Chondrocyte (in vitro differentiated cells): ENCODE measurements at places on chromosomes 6 and 20. TPM values are rescaled to one million over a fixed set of nuclear protein-coding genes. Genes with fewer than 3 reads are reported as not detected.

DNA sequence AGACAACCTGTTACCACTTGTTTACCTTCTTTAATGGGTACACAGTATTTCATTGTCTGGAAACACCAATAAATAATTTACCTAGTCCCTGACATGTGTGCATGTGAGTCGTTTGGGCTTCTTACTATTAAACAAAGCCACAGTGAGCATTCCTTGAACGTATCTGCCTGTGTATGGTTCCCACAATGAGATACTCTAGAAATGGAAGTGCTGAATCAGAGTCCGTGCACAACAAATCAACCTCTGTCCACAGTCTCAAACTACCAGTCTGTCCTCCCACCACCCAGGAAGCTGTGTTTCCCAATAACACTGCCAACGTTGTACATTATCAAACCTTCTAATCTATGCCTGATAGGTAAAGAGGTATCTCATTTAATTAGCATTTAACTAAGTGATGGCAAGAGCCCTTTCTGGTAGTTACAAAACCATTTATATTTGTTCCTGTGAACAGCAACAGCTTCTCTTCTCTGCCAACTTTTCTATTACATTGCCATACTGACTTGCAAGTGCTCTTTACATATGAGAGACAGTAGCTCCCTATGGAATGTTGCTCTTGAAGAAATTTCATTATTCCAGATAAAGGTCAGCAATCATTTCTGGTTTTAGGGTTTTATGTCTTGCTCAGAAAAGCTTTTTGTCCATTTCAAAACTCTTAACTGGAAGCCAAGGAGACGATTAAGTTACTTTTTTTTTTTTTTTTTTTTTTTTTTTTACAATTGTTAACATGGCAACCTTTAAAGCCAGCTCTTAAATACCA lies 14.7 kb downstream of the JAG1 start:
- DNase-seq = no peak
- peak overlapping the region; percentile 12 for H3K4me3 ChIP-seq
- peaks cover 88% of the 10 kb centered on the region for H3K36me3 ChIP-seq
- H3K27me3 ChIP-seq = no peaks in the 10 kb centered on the region

GRCh38 chr6:15574486-15574885 lies 88.3 kb downstream of the DTNBP1 start:
- H3K4me1 ChIP-seq = peaks cover 17% of the 10 kb centered on the region
- no peak overlapping the region for H3K27ac ChIP-seq
- no peak overlapping the region for H3K4me3 ChIP-seq
- peaks cover 2% of the 10 kb centered on the region for H3K36me3 ChIP-seq
- no peak for DNase-seq

DNA sequence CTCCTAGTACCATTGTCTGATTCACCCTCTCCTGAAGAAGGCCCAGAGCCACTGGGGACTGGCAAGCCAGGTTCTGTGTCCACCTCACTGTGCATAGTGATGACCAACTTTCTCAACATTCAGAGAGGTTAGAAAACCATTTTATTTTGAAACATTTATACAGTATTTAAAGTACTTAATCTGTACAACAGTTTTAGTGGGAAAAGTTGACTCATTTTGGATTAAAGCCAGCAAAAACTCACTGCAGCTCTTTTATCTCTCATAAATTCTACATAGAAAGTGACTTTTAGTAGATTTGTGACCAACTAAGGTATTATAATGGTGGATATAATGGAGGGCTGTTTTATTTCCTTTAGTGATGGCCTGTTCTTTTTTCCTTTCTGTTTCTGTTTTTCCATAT lies 9.7 kb downstream of the TULP4 start:
- no peak for DNase-seq
- peaks cover 13% of the 10 kb centered on the region for H3K36me3 ChIP-seq
- no peak overlapping the region for H3K4me3 ChIP-seq
- H3K4me1 ChIP-seq = peaks cover 59% of the 10 kb centered on the region
- peak overlapping the region; percentile 78 for H3K27ac ChIP-seq

DNA sequence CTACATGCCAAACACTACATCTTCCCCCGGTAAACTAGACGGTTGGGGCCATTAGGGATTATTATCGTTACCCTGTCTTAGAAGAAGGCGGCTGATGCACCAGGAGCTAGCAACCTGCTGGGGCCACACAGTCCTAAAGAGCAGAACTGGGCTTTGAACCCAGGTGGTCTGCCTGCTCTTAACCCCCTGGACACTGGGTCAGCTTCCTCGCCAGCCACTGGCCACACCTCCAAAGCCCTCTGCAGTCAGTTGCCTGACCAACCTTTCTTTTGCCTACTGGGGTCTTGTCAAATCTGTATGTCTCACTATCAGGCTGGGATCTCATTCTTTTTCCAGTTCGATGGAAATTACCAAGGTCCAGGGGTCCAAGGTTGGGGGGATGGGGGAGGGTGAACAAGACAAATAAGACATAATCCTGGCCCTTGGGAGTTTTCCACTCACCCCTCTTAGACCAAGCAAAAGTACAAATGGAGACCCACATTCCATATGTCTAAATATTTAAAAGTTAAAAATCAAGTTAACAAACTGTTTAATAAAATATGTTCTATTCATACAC lies 34.0 kb upstream of the FOXP4 start:
- peaks cover 20% of the 10 kb centered on the region for H3K27me3 ChIP-seq
- no peak overlapping the region for H3K27ac ChIP-seq
- no peak overlapping the region for H3K4me3 ChIP-seq
- H3K36me3 ChIP-seq = peaks cover 3% of the 10 kb centered on the region

Gene GHRH
- not detected in 3 replicates for total RNA-seq

Gene FOXC1
- 84.2 to 125 TPM (median 84.4 TPM) in 3 replicates for total RNA-seq

DNA sequence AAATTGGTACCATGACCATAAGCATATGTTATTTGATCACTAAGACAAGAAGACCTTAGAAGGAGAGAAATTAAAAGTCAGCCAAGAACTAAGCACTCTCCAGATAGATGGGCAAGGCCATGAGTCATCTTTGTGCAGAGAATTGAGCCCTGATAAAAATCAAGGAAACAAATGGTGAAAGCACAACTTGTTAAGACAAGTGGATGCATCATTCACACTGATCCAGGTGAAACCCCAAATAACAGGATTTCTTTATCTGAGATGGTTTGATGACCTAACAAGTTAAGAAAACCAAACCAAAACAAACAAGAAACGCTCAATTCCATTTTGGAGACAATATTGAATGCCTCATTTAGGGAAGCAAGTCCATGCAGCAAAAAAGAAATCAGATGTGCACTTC lies 121.6 kb downstream of the ADAT2 start:
- no peak for DNase-seq
- no peaks in the 10 kb centered on the region for H3K27me3 ChIP-seq
- no peak overlapping the region for H3K27ac ChIP-seq
- no peak overlapping the region for H3K4me3 ChIP-seq
- H3K4me1 ChIP-seq = peaks cover 2% of the 10 kb centered on the region

DNA sequence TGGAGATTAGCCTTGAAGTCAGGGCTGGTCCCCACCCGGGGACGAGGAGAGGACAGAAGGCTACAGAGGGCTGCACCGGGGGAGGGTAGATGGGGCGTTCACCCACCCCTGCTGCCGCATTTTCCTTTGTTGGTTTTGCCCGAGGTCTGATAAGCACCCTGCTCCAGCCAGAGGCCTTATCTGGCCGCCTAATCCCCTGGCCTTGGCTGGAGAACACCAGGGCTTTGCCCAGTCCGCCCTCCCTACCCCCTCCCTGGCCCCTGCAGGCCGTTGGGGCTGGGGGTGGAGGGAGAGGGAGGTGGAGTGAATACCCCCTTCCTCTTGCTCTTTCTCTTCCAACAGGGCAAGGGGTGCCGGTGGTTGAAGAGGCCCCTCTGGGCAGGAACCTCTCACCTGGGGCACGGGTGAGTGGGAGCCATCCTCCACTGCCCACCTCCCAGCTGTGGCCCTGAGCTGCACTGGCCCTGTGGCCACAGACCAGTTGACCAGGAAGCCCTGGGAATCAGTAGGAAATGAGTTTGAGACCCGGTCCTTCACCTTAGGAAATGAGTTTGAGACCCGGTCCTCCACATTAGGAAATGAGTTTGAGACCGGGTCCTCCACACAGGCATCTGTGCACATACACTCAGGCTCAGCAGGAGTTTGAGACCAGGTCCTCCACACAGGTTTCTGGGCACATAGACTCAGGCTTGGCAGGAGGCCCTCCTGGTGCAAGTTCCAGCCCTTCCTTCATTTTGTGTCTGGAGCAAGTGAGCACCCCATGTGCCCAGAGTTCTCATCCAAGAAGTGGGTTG lies 12.0 kb upstream of the GATA5 start:
- H3K27ac ChIP-seq = no peak overlapping the region
- no peak overlapping the region for H3K4me3 ChIP-seq
- peaks cover 2% of the 10 kb centered on the region for H3K4me1 ChIP-seq
- no peak for DNase-seq

Gene ATP6V1G2
- 2.4 to 4.1 TPM (median 3.0 TPM) in 3 replicates for total RNA-seq

GRCh38 chr20:2698186-2698817 lies 5.7 kb downstream of the EBF4 start:
- peaks cover 3% of the 10 kb centered on the region for H3K36me3 ChIP-seq
- H3K27ac ChIP-seq = no peak overlapping the region
- DNase-seq = peak; percentile 54
- peaks cover 48% of the 10 kb centered on the region for H3K27me3 ChIP-seq
- H3K4me3 ChIP-seq = no peak overlapping the region

DNA sequence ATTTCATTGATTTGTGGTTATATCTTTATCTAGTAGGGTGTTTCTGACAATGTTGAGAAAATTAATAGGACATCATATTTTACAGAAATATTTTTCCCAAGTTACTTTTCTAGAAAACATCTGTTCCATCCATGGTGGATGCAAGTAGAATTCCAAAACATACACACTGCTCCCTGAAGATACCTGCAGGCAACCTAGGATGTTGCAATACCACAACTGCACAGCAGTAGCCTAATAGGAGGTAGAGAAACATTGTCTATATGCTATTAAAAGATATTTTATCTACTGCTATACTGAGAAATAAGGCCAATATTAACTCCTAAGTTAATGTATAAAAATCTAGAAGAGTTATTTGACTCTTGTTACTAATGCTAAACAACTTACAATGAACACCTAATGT lies 6.8 kb downstream of the ILRUN start:
- no peak overlapping the region for H3K27ac ChIP-seq
- peaks cover 2% of the 10 kb centered on the region for H3K36me3 ChIP-seq
- H3K4me1 ChIP-seq = peaks cover 15% of the 10 kb centered on the region
- no peak for DNase-seq

GRCh38 chr20:56072165-56072564 lies 66.8 kb upstream of the CBLN4 start:
- no peaks in the 10 kb centered on the region for H3K36me3 ChIP-seq
- no peaks in the 10 kb centered on the region for H3K4me1 ChIP-seq
- no peak for DNase-seq
- H3K27me3 ChIP-seq = no peaks in the 10 kb centered on the region

Gene RAET1E
- not detected in 3 replicates for total RNA-seq

- H3K36me3 ChIP-seq = no peaks in the 10 kb centered on the region
- no peak for DNase-seq
- peaks cover 49% of the 10 kb centered on the region for H3K4me1 ChIP-seq
Measured at GRCh38 chr6:144661116-144661806, 376.1 kb downstream of the UTRN start.

DNA sequence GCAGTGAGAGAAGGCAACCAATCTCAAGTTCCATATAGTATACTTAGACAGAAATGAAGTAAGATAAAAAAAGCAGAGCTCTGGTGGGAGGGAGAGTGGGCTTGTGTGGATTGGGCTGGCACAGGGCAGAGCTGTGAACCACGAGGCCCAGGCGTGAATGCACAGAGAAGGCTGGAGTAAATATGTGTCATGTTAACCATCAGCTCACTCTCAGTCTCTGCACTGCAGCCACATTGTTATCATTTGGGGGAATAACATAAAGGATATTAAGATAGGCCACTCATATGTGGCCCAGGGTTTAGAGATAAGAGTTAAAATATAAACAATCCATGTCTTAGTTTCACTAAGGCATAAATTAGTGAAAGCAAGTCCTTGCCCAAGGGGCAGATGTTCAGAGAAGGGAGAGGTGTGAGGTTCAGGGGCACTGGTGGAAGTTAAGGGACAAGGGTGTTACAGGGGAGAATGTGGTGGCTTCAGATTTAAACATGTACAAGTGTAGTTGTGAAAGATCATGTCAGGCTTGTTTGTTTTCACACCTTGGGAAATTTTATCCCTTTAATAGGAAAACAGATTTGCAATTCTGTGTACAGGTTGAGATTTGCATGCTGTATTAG lies 14.4 kb downstream of the GMPR start:
- no peak overlapping the region for H3K27ac ChIP-seq
- no peak overlapping the region for H3K4me3 ChIP-seq

Gene GLP1R
- not detected in 3 replicates for total RNA-seq

DNA sequence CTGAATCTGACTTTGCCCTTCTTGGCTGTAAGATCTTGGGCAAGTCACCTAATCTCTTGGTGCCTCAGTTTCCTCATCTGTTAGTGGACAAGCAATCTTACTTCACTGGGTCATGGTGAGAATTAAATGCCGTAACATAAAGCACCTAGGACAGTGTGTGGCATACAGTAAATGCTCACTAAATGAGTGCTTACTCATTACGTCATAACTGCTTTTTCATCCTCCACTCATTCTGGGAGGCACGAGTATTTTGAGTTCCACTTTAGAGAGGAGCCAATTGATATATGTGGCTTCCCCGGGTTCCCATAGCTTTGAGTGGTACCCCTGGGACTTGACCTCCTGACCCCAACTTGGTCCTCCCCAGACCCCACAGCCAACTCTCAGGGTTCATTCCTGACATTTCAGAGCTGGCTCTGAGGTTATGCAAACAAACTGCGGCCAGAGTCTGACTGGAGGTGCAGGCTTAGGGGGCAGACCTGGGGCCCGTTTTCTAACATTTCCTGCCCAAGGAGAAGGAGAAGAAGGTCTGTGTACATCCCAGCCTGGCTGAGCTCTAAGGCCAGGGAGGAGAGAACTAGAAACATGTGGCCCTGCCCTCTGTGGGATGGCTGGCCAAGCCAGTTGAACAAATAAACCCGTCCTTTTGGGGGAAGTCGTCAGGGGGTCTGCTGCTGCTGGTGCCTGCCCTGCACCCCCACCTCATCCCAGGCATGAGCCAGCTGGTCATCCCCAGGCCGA lies 5.8 kb downstream of the ANGPT4 start:
- H3K4me1 ChIP-seq = peaks cover 21% of the 10 kb centered on the region
- peak overlapping the region; percentile 89 for H3K27ac ChIP-seq
- peaks cover 6% of the 10 kb centered on the region for H3K27me3 ChIP-seq

Gene KHDC1
- total RNA-seq = 4.0 to 4.5 TPM (median 4.3 TPM) in 3 replicates

Gene PKIB
- 42.1 to 50.9 TPM (median 44.3 TPM) in 3 replicates for total RNA-seq

- H3K36me3 ChIP-seq = no peaks in the 10 kb centered on the region
- no peak for DNase-seq
- no peak overlapping the region for H3K4me3 ChIP-seq
- H3K27me3 ChIP-seq = no peaks in the 10 kb centered on the region
Measured at GRCh38 chr6:72288592-72288991, 333.3 kb upstream of the KCNQ5 start.

GRCh38 chr20:22411627-22412450 lies 172.5 kb downstream of the FOXA2 start:
- H3K4me3 ChIP-seq = no peak overlapping the region
- no peaks in the 10 kb centered on the region for H3K36me3 ChIP-seq
- no peaks in the 10 kb centered on the region for H3K4me1 ChIP-seq
- no peak for DNase-seq
- peaks cover 4% of the 10 kb centered on the region for H3K27me3 ChIP-seq
